ENCODE measurements at places on chromosomes 2 and 18. TPM values are rescaled to one million over a fixed set of nuclear protein-coding genes. Genes with fewer than 3 reads are reported as not detected.

DNA sequence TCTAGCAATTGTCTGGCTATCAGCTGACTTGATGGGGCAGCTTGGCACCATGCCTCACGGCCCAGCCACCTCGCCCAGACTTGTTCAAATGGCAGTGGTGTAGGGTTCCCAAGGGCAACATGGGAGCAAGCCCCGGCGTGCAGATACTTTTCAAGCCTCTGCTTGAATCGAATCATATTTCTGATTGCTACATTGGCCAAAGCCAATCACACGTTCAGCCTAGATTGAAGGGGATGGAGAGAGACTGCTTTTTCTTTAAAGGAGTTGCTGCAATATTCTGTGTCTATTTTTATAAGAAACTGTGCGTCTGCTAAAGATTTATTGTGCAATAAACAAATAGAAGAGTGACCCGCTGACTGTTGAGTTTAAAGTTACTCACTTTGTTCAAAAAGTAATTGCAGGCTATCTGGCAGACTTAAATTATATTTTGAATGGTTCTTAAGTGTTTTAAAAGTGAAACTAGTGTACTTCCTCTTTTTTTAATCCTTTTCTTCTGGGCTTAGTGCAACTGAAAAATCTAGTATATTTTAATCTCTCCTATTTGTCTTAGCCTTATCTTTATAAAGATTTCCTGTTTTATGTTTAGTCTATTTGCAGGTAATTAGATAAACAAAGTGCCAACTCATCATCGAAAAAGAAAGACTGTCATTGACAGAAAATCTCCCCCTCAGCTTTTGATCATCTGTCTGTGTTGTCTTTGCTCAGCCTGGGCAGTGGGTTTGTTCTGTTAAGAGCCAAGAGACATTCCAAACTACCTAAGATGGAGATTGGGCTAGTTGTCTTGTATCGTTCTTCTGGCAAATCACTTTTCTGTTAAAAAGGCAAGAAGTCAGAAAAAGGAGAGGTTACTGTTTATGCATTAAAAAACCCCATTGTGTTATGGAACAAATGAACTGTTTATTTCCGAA, 156.1 kb downstream of the TPGS2 start:
- DNase-seq = peak; percentile 64

- DNase-seq = no peak
Measured at GRCh38 chr2:48126162-48126561, 219.9 kb upstream of the FBXO11 start.

GRCh38 chr2:232483923-232484627, 3.6 kb downstream of the ECEL1 start:
- no peak for DNase-seq

The C2orf72 gene
- total RNA-seq = 3.7 TPM

DNA sequence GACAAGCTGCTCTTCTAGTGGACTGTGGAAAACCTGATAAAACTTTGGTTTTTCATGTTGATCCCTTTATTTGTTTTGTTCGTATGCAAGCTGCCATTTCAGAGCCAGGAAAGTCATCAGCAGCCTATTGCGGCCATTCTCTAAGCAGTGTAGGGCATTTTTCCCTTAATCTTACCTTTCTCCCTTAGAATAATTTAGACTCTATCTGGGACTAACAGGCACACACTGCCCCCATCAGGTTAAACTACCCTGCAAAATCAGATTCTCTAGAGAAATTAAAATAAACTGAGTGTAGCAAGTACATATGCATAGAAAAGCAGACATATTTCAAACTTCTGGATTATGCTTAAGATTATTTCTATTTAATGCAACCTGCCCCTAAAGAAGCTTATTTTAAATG, 347.5 kb downstream of the METTL4 start:
- DNase-seq = peak; percentile 10

GRCh38 chr2:170886386-170886785, 42.7 kb upstream of the GORASP2 start:
- DNase-seq = no peak

- no peak for DNase-seq
Measured at GRCh38 chr18:9838144-9838877, 47.5 kb upstream of the TXNDC2 start.

DNA sequence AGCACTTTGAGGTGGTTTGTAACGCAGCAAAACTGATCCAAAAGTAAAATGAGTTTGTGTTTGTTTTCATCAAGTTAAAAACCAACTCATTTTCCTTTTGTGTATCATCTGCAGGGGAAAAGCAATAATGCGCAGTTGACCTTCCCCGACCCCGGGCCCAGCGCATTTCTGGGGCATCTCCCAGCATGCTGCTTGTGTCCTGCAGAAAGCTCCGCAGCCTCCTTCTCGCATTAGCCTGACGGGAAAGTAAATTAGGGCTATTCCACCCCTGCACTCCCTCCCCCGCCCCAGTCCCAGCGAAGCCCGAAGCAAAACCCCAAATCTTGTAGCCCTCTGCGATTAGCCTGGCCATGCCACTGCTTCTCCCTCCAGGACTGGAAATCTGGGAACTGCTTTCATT, 82.0 kb upstream of the PPM1B start:
- DNase-seq = no peak
